ENCODE measurements at places on chromosomes 6 and 20.

DNA sequence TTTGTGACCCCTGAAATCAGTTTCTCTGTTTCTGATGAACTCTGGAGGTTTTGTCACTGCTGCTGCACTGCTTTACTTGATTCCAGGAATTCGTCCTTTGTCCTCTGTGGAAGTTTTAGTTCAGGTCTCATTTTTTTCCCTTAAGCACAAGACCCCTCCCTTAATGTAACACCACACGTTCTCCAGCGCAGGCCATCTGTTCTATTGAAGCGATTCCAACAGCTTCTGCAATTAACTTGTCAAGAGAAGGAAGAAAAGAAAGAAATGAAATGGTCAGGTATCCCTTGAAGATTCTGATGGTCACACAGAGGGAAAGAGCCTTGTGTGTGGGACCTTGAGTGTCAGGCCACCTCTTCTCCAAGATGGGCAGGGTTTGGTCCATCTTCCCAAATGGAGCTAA is 7.8 kb upstream of the MAS1L start:
- DNase-seq: no peak

DNA sequence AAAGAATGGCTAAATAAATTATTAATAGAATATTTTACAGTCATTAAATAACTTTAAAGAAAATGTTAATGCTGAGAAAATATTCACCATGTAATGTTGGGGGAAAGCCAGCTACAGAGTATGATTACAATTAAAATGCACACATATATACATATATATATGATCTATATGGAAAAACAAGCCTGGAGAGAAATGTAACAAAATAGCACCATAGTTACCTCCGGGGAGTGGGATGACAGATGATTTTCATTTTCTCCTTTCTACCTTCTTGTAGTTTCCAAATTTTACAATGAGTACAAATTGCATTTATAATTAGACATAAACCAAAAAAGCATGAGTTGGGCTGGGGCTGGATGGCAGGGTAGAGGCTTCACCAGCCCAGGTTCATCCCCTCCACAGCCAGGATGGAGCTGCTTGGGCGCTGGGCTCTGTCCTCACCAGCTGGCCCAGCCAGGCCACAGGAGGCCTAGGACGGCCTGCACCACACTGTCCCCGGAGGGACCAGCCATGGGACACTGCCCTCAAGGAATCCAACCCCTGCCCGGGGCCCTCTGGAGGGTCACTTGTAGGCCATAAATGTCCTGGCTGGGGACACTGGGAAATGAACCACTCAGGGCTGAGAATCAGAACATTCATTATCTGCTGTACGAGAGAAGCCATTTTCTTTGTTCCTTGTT is 10.3 kb downstream of the C20orf203 start:
- no peak for DNase-seq

DNA sequence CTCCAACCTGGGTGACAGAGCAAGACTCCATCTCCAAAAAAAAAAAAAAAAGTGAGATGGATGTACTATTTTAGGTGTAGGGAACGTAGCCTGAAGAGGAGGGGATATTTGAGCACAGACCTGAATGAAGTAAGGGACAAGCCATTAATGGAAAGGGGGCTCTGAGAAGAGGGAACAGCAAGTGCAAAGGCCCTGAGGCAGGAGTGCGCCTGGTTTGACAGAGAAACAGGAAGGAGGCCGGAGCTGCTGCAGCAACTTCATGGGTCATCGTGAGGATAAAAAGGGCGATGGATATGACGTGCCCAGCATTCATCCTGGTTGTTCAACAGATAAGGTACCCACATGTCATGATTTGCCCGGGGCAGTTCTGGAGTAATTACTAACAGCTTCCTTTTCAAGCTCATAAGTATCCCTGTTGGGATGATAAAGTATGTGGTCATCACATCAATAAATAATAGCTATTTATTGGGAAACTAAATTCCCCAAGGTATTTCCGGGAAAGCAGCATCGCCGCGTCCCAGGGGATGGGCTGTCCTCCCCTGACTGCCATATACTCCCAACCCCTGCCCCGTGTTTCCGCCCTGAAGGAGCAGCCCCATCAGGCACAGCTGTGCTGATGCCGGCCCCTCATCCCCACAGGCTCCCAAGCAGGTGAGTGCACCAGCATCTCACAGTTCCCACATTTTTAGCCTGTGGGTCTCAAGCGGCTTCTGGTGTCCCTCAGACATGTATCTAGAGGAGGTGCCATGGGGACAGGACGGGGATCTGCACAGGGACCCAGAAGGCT is 43.4 kb downstream of the DLGAP4 start:
- DNase-seq: no peak

DNA sequence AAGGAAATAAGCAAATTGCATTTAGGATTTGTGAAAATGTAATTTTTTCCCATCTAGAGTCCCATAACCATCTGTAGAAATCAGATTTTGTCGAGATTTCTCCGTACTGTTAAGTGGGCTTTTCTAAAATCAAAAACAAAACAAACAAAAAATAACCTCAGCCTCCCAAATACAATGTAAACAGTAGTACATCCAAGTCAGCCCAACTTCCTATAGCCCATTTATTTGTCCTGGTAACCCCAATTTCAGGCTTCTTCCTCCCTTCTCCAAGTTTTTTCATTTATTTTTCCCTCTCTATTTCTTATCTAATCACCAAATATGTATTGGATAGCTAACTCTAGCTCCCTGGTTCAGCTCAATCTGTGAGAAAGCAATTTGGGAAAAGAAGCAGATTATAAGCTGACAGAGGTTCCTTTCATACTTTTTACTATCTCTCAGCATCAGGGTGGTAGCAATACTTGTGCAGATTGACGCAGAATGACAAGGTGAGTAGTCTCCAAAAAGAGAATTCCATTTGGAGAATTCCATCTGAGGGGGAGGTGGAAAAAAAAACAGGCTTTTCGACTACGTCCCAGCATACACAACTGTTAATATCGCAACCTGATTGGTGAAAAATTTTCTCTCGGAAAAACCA is 132.6 kb upstream of the BTN3A2 start:
- no peak for DNase-seq

GRCh38 chr20:57880571-57880892 is 170.7 kb upstream of the PMEPA1 start:
- no peak for DNase-seq

GRCh38 chr6:11414176-11414963 is 123.2 kb upstream of the TMEM170B start:
- no peak for DNase-seq

GRCh38 chr6:19037607-19038006 is 650.5 kb downstream of the RNF144B start:
- no peak for DNase-seq

DNA sequence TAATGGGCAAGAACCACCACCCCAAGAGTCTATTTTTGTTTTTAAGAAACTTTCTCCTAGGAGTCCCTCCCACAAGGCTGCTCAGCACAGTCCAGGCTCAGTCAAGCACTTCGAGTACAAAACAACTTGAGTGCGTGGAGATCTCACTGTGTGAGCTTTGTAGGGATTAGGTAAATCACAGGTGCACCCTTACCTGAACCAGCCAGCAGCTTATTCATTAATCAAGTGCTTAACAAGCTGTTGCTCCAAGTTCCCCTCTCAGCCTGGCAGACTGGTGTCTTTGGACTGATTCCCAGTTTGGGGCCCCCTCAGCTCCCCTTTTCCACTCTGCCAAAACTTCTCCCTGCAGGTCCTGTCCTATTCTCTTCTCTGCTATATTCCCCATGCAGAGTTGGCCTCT is 133.1 kb downstream of the LY86 start:
- peak; percentile 47 for DNase-seq

GRCh38 chr6:106799031-106799894 is 169.9 kb downstream of the QRSL1 start:
- DNase-seq: no peak

- DNase-seq: no peak
Measured at GRCh38 chr20:23381876-23382275, 19.9 kb downstream of the GZF1 start.

DNA sequence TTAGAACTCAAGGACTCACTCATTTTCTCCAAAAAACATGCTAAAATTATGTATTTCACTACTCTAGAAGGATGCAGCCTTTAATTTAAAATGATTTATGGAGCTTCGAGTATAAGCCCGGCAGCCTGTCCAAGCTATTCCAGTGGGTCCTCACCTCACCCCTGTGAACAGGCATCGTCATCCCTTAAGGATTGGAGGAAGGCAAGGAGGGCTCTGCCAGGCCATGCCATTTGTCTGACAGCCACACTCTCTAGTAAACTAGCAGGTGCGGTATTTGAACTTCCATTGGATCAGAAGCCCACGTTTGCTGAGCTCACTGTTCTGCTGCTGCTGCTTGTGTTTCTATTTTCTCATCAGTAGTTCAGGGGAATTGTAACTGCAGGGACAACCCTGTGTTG is 39.8 kb upstream of the NAA20 start:
- DNase-seq: no peak

GRCh38 chr6:57435475-57436160 is 118.2 kb downstream of the PRIM2 start:
- DNase-seq: no peak

DNA sequence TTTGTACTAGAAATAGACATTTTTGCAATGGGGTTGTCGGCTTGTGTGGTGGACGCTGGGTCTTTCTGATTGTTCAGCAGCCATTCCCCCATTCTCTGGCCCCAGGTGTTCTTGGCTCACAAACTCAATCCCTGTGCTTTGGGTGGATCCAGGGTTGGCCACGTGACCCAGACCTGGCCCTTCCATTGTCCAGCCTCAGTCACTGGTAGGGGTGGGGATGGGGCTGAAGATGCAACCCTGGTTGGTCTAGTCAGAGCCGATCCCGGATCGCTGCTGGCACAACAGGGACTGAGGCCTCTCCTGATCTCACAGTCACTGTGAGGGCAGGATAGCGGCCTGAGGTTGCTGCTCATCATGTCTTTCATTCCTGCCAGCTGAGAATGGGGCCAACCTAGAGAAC is 365.3 kb upstream of the SULF2 start:
- DNase-seq: no peak

GRCh38 chr20:47784599-47785310 is 526 bp downstream of the SULF2 start:
- peak; percentile 27 for DNase-seq

DNA sequence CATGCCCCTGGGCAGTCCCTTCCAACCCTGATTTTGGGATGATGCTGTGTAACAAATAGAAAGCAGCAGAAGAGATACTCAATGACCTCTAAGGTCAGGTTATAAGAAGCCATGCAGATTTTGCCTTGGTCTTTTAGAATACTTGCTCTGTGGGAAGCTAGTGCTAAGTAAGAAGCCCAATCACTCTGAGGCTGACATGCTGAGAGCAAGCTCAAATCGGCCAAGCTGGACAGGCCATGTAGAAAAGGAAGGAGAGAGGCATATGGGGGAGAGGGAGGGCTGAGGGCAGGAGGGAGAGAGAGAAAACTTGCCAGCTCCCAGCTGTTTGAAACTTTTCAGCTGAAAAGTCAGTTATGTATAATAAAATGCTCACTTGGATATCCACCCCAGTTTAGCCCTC is 1021.6 kb upstream of the MAP3K7 start:
- DNase-seq: no peak

GRCh38 chr6:159833997-159834603 is 34.0 kb downstream of the PNLDC1 start:
- DNase-seq: no peak

DNA sequence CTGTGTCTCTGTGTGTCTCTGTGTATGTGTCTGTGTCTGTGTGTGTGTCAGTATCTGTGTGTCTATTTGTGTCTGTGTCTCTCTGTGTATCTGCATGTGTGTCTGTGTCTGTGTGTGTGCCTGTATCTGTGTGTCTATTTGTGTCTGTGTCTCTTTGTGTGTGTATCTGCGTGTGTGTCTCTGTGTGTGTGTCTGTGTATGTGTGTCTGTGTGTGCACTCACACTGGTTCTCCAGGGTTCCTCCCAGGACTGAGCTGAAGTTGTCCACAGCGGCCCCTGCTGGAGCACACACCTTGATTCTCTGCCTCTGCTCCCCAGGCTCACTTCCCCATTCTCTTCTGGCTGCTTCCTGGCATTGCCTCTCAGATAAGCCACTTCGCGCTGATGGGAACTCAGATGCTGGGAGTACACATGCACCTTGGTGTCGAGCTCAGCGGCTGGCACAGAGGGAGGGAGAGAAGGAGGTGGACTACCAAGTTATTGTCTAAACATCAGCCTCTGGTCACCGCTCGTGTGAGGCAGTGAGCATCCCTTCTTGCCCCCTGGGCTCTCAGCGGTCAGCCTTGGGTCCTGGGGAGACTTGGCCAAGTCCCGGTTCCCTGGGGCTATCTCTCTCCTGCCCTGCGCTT is 104.9 kb upstream of the NXT1 start:
- no peak for DNase-seq
